NCI-H2029 treated with DMSO at 0.1 percent for 48 hours (cell line): ENCODE measurements at places on chromosomes 12 and 14.

DNA sequence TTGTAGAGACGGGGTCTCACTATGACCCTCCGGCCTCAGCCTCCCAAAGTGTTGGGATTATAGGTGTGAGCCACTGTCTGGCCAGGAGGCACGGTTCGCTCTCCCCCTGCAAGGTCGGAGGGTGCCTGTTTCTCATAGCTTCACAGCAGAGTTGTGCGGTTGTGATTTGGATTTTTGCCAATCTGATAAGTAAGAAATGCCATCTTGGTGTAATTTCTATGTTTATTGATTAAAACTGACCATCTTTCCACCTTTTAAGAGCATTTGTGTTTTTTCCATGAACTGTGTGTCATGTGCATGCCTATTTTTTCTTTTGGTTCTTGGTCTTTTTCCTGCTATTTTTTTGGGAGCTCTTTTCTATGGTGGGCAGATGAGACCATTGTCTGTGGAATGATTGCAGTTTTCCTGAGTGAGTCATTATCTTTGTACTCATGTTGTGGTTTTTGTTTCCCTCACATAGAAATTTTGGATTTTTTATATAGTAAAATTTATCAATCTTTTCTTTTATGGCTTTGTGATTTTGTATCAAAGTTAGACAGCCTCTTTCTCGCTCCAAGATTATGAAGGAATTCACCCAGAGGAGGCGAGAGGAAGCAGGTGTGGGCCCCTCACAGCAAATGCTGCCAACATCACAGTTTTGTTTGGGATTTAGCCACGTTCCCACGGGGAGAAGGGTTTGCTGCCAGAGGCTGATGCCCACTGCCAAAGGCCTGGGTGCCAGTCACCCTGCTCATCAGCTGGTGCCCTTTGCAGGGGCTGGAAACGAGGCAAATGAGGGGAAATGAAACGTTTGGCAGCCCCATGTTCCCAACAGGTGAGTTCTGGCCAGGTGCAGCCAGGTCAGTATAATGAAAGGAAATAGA is 47.2 kb downstream of the RFX4 start:
- DNase-seq = no peak

- no peak for DNase-seq
These were observed 253.7 kb downstream of the EFCAB11 start for GRCh38 chr14:89700801-89701200.

DNA sequence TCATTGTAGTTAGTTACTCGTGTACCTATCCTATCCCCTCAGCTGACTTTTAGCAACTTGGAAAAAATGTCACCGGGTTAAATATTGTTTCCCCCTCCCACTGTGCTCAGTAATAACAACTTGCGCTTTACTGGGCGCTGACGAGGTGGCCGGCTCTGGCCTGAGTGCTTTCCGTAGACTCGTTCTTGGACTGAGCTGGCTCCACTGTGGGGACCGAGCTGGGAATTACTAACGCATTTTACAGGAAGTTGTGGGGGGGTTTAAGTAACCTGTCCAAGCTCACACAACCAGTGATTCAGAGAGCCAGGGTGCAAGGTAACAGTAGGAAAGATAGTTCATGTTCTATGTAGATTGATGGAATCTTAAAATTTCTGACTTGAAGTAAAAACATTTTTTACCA is 82.5 kb upstream of the KICS2 start:
- DNase-seq = no peak

- DNase-seq = no peak
These were observed 38.5 kb upstream of the FRS2 start for GRCh38 chr12:69431591-69432222.

DNA sequence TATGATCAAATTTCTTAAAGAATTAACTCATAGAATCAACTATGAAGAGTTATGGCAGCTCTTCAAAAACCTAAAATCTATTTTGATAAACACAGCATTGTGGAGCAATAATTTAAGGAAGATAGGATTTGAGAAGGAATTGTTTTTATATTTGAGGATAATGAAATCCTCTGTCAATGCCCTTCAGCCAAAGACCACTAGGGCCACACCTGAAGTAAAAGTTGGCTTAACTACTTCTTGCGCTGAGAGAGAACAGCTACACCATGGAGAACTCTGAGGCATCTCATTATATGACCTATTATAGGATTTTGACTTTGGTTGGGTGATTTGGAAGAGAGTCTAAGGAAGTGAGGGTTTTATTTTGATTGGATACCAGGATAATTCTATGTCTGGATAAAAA is 237.2 kb downstream of the TMTC2 start:
- no peak for DNase-seq

- DNase-seq = no peak
These were observed 106.3 kb upstream of the FRMD6 start for GRCh38 chr14:51545396-51545795.

DNA sequence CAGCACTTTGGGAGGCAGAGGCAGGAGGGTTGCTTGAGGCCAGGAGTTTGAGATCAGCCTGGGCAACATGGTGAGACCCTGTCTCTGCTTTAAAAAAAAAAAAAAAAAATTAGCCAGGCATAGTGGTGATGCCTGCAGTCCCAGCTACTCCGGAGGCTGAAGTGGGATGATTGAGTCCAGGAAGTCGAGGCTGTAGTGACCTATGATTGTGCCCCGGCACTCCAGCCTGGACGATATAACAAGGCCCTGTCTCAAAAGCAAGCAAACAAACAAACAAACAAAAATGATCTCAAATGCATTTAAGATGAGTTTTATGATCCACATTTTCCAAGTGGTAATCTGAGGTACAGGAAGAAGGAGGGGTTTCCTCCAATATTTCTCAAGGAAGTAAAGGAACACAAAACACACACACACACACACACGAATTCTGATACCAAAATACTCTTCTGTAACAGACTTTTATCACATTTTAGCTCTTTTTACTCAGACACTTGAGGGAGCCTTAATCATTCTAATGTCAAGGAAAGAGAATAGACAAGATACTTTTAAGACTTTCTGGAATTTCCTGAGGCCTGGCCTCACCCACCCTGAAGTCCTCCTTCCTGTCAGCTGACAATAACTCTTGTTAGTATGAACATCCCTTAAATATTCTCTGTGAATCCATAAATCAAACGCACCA is 44.4 kb upstream of the CERS5 start:
- DNase-seq = no peak

GRCh38 chr14:45070215-45070614 is 13.7 kb upstream of the PRPF39 start:
- no peak for DNase-seq

DNA sequence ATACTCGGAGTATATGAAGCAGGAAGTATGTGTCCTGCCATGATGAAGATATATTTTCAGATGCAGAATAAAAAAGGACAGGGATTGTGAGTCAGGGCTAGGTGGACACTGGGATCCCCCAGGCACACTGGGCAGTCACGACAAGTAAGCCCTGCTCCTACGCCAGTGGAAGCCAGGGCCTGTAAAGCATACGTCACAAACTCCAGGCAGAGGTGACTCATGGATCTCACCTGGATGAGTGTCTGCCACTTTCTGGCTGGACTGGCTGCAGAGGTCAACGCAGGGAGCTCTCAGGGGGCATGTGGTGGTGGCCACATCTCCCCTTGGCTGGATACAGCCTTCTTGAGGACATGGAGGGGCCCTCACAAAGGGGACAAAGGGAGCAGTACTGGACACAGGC is 262.3 kb downstream of the GLT1D1 start:
- no peak for DNase-seq

- no peak for DNase-seq
These were observed 18.4 kb downstream of the HDAC7 start for GRCh38 chr12:47801170-47801903.

DNA sequence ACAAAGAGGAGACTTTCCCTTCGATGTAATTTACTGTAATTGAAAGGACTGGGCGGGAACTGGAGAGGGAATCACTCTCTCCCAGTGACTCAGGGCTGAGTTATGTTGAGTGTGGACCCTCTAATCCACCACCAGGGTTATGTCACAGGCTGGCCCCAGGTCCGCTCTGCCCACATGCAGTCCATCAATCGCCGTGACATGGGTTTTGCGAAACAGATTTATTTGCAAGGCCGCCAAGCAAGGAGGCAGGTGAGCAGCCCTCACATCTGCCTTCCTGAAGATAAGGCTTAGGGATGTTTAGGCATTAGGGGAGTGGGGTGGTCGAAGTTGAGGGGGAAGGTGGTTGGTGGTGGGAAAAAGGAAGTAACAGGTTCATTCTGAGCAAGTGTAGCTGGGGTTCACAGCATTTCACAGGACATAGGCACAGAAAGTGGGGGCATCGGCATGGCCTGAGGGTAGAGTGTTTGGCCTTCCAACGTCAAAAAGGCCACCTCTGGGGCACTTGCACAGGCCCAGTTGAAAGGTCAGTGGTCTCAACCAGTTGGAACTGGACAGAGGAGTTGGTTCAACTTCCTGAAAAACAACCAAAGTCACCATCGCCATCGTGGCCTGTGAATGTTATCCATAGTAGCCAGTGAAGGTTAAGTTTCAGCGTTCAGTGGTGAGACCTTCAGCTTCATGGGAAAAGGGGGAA is 66.9 kb downstream of the DNAH10 start:
- DNase-seq = no peak

GRCh38 chr14:68111097-68111852 is 291.7 kb downstream of the RAD51B start:
- DNase-seq = peak; percentile 40

DNA sequence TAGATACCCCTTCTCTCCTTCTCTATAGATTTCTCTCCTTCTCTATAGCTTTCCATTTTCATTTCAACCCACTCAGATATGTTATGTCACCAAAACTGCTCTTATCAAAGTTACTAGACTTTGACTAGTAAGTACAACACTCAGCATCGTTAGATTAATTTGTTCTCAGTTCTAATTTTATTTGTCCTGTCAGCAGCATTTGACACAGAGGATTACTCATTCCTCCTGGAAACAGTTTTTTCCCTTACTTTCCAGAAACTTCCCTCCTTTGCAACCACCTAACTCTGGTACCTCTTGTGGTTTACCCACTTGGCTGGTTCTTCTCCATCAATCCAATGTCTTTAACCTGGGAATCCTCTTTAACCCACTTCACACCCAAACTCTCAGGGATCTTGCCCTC is 423.7 kb downstream of the TMTC2 start:
- no peak for DNase-seq

DNA sequence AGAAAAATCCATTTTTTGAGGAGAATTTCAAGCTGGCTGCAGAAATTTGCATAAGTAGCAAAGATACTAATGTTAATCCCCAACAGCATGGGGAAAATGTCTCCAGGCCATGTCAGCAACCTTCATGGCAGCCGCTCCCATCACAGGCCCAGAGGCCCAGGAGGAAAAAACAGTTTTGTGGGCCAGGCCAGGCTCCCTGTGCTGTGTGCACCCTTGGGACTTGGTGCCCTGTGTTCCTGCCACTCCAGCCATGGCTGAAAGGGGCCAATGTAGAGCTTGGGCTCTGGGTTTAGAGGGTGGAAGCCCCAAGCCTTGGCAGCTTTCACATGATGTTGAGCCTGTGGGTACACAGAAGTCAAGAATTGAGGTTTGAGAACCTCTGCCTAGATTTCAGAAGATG is 76.3 kb downstream of the MGAT4C start:
- DNase-seq = no peak

- peak; percentile 63 for DNase-seq
These were observed 80.3 kb upstream of the NOS1 start for GRCh38 chr12:117441751-117442150.

DNA sequence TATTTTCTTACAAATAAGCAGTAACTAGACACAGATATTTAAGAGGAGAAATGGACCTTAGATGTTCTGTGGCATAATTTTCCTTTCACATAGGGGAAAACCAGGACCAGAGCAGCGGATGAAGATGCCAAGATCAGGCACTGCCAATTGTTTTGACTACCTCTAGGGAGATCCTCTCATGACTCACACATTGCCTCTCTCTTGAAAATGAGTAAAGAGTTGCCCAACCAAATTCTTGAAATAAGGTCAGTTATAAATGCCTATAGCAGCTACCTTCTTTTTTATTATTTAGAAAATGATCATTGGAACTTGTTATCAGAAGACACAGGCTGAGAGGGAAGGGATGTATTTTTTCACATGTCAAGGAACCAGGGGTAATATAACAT is 263.4 kb upstream of the PLEKHG7 start:
- DNase-seq = no peak

- no peak for DNase-seq
These were observed 667.2 kb downstream of the DIO2 start for GRCh38 chr14:79543967-79544697.

DNA sequence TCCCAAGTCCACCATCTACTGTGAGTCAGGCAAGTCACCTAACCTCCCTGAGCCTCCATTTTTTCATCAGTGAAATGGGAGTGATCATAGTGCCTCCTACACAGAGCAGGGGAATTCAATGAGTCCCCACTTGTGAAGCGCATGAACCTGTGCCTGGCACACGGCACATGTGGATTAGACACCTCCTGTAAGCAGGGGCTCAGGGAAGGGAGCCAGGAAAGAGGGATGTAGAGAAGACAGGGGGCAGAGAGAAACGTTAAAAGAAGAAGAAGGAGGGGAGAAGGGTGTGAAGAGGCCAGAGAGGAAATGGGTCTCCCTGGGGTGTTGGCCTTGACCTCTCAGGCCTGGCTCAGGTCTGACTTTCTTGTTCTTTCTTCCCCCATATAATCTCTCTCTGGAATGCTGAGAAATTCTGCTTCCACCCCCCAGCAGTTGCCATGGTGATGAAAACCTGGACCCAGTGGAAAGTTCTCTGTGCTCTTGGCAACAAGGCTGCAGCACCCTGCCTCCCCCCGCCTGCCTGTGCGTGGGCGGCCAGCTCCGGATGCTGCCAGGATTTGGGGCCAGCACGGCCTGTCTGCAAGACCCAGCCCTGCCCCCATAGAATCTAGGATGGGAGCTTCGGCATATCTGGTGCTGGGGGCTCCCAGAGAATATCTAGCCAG is 94.5 kb downstream of the CALM1 start:
- no peak for DNase-seq

DNA sequence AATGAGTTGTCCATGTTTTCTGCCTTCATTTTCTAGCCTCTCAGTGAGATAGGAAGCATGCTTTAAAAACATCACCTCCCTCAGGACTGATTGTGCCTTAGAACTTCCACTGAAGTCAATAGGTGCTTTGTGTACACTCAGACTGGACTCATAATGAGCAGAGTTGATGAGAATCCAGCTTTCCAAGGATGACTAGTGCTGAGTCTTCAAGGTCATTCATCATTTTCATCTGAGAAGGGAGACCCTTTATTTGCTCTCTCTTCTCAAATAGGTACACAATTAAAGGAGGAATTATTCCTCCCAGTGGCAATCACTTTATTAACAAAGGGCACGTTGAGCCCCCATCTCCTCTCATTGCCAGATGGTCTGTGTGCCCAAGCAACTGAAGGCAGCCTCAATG is 210.9 kb upstream of the PRKD1 start:
- DNase-seq = no peak

DNA sequence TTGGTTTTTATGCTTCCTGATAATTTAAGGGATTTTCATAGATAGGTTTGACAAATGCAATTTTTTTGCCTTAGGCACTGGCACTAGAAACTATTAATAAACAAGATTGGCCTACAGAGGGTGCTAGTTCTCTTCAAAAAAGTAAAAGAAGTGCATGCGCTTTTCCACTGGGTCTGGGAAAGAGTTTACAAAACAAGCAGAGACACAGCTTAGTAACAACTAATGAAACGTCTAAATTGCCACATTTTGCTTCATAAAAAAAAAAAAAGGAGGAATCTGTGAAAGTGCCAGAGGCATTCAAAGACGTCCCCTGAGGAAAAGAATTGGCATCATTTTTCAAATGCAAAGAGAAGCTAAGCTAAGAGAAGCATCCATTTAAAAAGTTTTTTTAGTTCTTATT is 58.3 kb upstream of the EEA1 start:
- peak; percentile 53 for DNase-seq
